ENCODE measurements at places on chromosomes 16 and 17.

GRCh38 chr16:77374384-77374783, 60.5 kb downstream of the ADAMTS18 start:
- no peak for DNase-seq

GRCh38 chr17:70483624-70484023, 314.3 kb downstream of the KCNJ2 start:
- DNase-seq: no peak

GRCh38 chr16:79564671-79565107, 35.8 kb downstream of the MAF start:
- no peak for DNase-seq

DNA sequence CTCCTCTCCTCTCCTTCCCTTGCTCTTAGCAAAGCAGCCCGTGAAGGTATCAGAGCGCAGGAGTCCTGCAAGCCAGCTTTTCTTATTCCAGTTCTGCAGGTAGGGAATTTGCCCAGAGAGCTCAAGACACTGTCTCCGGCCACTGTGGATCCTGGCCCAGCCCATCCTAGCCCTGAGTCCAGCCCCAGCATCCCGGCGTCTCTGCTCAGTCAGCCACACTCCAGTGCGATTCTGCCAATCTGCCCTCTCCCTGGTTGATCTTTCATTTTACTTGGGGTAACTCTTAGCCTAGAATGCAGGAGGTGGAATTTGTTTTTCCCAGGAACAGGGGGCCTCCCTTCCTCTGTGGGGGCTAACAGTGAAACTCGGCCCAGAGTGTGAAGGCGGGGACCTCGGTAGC, 176.9 kb upstream of the GSE1 start:
- DNase-seq: no peak

- DNase-seq: no peak
These were observed 4.5 kb upstream of the SNX20 start for GRCh38 chr16:50685462-50686063.

GRCh38 chr17:67633751-67634211, 84.0 kb upstream of the NOL11 start:
- no peak for DNase-seq

All from activated naive CD8-positive, alpha-beta T cell treated with anti-CD3 and anti-CD28 coated beads, Interleukin-2, amount 50 U/mL, for 16 hours (primary cell).